ENCODE measurements at places on chromosomes 7 and 10. TPM values are rescaled to one million over a fixed set of nuclear protein-coding genes. Genes with fewer than 3 reads are reported as not detected.

DNA sequence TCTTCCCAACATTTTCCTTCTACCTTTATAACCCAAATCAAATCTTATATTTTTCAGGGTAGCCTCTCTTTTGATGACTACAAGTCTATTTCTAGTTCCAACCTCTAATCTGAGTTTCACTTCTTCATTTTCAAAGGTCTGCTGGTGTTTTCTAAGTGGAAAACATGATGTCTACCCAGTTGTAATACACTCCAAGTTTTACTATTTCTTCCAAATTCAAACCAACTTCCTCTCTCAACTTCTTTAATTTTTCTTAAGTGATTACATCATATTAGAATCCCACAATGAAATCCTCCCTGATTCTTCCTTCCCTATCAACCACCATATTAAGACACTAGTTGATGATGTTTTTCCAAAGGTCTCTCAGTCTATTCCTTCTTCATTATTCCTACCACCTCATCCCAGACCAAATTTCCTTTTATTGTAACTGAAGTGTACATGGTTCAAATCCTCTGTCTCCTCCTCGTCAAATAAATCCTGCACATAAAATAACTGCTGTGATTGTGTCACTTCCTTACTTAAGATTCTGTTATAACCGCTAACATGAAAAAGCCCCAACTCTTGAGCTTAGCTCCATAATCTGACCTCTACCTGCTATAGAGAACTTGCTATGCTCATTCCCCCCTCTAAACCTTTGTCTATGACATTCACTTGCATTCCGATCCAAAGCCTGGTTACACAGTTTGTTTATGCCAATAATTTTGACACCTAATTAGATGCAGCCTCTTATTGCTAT, 12.7 kb downstream of the TAS2R38 start:
- no peak for DNase-seq

- no peak for DNase-seq
Observed at GRCh38 chr7:121182902-121183301, 145.9 kb upstream of the WNT16 start.

DNA sequence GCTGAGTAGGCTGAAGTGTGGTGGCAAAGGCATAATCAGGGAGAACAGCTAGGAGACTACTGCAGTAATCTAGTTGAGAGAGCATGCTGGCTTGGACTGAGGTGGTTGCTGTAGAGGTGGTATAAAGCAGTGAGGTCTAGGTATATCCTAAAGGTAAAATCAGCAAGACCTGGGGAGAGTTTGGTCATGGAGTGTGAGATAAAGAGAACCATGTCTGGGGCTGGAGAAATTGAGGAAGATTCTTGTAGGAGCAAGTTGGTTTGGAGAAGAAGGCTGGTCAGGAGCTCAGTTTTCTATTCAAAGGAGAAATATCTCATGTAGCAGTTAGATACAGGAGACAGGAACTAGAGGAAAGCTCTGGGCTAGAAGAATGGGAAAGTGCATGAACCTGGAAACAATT, 32.9 kb upstream of the ST7 start:
- no peak for DNase-seq

The SPDYE2 gene
- 0.35 TPM for total RNA-seq

Measured in T-cell (primary cell).